Anterior cingulate cortex (tissue), 58 donors: ENCODE measurements at places on chromosomes 3 and 15.
A peak's percentile ranks its signal among the peaks of the same experiment; 100 is the strongest.

DNA sequence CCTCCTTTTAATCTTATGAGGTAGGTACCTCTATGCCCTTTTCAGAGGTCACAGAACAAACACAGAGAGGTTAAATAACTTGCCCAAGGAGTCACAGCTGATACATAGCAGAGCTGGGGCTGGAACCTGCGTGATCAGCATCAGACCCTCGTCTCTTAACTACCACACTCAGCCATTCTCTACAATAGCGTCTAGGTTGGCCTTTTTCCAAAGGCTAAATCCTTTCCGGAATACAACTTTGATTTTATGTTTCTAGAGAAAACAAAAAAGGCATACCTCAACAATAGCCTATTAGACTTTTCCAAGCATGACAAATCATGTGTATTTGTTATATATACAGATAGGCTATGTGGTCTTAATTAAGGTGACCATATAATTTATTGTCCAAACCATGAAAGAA, 187.2 kb downstream of the RORA start:
- no peak for DNase-seq

DNA sequence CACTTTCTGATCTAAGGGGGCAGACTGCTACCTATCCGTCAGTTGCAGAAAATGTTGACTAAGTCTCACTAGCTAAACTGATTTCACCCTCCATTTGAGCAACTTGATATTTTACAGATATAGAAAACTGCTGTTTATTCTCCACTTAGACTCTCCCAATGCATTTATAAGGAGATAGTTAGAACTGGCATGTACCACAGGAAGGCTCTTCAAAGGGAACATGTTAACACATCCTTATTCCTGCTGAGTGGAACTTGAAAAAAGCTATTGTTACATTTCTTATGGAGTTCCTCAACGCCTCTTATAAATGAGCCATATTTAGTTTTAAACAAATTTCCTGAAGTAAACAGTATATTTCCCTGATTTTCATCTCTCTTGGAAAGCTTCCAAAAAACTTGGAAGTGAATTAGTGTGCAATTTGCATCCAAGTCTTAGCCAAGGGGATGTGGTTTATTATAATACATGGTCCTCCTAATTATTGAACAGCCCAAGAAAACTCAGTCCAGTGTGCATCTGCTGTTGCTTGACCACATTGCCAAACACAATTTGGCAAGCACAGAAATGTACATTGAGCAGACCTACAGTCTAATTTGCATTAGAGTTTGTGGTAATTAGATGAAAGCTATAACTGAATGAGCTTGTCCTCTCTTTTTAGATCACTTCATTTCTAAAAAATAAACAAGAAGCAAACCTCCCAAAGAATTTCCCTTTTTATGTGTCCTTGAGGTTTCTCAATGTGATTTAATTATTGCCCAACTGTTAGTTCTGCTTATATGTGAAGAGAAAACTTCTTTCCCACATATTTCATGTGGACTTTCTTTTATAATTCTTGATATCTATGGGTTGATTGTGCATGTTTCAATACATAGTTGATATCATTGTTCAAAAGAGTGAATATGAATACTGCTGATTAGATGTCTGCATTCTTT, 72.6 kb upstream of the DPH6 start:
- no peak for DNase-seq

GRCh38 chr3:194007592-194008337, 128.2 kb upstream of the HES1 start:
- DNase-seq, result no peak

DNA sequence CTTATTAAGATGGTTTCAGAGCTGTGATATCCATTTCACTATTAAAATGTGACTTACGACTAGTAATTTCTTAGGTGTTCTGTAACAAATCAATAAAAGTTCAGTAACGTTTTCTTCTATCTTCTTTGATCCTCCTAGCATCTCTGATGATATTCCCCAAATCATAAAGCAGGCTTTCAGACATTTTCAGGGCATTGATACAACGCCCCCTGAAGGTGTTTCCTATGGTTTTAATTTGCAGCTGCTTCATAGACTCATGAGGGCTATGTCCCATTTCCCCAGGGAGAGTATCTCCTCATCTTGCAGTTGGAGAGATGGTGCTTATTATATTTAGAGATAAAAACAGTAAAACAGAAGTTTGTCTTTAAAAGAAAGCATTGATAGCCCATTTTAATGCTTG, 246.8 kb upstream of the CNTN3 start:
- no peak for DNase-seq

GRCh38 chr15:52486003-52486996, 42.4 kb downstream of the MYO5A start:
- DNase-seq, result peak; percentile 18

DNA sequence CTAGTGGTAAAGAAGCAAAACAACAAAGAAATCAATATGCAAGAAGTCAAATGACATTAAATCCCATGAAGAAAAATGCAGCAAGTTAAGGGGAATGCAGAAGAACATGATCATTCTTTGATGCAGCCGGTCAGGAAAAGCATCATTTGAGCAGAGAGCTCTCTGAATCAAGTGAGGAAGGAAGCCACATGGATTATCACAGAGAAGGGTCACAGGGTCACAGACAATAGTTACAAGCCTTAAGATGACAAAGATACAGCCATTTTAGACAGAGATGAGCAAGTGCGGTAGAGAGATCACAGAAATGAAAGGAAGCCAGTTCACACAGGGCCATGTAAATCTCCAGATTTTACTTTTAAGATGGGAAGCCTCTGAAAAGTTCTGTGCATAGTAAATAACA, 43.9 kb downstream of the UBE3A start:
- no peak for DNase-seq

GRCh38 chr3:132726341-132726823, 4.2 kb upstream of the NPHP3 start:
- DNase-seq, result no peak

DNA sequence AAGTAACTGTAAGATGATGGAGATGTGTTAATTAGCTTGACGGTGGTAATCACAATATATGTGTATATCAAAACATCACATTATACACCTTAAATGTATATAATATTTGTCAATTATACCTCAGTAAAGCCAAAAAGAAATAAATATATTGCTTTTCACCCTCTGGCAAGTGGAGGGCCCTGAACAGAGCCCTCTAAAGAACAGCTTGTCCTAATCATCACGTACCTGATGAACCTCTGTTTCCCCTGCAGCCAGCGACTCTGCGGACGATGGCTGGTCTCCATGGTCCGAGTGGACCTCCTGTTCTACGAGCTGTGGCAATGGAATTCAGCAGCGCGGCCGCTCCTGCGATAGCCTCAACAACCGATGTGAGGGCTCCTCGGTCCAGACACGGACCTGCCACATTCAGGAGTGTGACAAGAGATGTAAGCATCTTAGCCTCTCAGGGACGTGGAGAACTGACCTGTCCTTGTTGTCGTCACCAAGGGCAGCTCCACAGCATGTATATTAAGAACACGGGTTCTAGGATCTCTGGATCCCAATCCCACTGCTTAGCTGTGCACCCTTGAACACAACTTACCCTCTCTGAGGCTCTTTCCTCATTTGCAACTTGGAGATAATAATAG, 6.3 kb downstream of the THBS1 start:
- no peak for DNase-seq

DNA sequence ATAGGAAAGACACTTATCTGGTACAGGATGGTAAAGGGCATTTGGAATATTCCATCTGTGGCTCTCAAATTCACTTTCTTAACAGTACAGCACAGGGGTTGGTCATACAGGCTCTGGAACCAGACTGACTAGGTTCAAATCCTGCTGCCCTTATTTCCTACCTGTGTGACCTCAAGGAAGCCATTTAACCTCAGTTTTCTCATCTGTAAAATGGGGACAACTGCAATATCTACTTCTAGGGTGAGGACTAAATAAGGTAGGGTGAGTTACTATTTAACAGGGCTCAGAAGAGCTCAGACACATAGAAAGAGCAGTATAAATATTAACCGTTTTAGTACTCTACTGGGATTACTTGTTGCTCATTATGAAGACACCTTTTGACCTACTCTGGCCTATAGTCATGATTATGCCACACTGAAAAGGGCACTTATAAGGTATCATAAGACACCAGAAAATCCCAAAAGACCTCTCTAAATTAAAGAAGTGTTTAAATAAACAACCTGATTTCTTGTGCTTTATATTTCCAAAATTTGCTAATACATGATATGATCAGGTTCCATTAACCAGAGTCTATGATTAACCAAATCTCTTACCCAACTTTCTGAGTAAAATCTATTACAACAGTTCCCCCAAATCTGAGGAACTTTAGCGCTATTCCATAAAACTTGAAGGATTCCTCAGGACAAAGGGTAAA, 6.5 kb downstream of the RFTN1 start:
- no peak for DNase-seq

- DNase-seq, result no peak
Observed at GRCh38 chr15:84702961-84703482, 12.9 kb downstream of the SEC11A start.

DNA sequence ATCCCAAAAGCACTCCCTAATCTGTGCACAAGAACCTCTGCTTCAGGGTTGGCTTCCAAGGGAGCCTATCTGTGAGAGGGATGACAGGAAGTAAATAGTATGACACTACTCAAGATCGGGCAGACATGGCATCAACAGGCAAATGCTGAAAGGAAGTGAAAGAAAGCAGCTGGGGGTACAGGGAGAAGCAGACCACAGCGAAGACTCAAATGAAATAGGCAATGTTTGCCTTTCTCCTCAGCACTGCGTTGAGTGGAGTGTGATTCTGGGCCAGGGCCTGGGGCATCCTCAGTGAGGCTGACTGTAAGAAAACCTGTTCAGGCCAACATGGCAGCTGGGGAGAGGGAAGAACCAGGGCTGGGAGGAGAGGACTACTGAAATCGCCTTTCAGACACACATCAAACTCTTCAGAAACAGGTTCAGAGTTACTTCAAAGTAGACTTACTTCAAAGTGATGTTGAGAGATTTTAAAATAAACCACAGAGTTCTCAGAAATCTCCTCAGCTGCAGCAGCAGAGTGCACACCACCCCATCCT, 96.6 kb downstream of the SLC9A9 start:
- DNase-seq, result no peak

GRCh38 chr3:193446965-193447602, 68.5 kb upstream of the ATP13A5 start:
- DNase-seq, result no peak

GRCh38 chr3:41111011-41111410, 88.3 kb upstream of the CTNNB1 start:
- no peak for DNase-seq
